Mononuclear cell (primary cell): ENCODE measurements at places on chromosomes 1 and 21. TPM values are rescaled to one million over a fixed set of nuclear protein-coding genes. Genes with fewer than 3 reads are reported as not detected.

The LMOD1 gene
- total RNA-seq = not detected

The CRP gene
- 0.42 TPM for total RNA-seq

The C1QTNF12 gene
- 1.6 TPM for total RNA-seq

The ADAM30 gene
- total RNA-seq = not detected

The OR2AK2 gene
- 0.10 TPM for total RNA-seq

The PCP4L1 gene
- not detected for total RNA-seq

The POTED gene
- not detected for total RNA-seq

The HOOK1 gene
- total RNA-seq = 8.8 TPM

The SEMA4A gene
- total RNA-seq = 30.4 TPM
